Epithelial cell of prostate (primary cell): ENCODE measurements at places on chromosomes 5 and 9.
A peak's percentile ranks its signal among the peaks of the same experiment; 100 is the strongest.

DNA sequence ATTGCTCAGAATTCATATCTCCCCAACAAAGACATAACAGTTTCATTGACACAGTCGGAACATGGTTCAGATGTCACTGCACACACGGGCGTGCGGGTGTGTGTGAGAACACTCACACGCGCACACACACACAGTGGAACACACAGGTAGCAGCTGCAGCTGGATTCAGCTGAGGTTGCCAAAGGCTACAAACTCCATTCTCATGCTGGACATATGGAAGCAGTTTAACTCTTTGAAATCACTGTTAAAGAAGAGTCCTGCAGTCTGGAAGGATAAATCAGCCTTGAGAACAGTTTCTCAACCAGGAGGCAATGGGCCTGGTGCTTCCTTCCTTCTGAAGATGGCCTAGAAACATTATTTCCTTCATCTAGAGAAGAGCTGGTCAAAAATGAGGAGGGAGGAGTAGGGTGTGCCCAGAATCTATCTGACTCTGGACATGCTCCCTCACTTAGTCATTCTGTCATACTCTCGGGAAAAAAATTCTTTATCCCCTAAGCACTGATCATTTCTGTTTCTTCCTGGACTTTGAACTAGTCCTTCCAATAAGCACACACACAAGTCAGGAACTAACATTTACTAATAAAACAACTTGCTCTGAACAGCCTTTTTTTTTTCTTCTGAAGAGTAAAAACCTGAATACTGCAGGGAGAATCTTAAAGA is 160.6 kb downstream of the ZDHHC21 start:
- DNase-seq, result no peak

GRCh38 chr9:117395151-117395650 is 19.7 kb downstream of the ASTN2 start:
- no peak for DNase-seq

DNA sequence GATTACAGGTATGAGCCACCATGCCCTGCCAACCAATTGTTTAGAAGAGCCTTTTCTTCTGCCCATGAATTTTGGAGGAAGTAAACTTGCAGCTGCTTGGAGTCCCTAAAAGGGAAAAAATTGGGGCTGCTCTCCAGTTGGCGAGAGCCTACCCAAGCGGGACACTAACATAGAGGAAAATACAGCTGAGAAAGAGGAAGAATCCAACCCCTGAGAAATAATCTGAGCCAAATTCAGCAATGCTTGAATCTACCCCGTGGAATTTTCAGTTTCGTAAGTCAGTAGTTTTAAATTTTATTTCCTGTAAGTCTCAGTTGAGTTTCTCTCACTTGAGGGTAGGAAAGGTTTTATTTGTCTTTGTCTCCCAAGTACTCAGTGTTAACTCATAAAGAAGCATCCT is 30.4 kb upstream of the UBTD2 start:
- DNase-seq, result no peak

- no peak for DNase-seq
Measured at GRCh38 chr9:33289936-33290246, 425 bp upstream of the NFX1 start.

- peak; percentile 24 for DNase-seq
Measured at GRCh38 chr5:16842896-16843295, 93.2 kb downstream of the MYO10 start.

DNA sequence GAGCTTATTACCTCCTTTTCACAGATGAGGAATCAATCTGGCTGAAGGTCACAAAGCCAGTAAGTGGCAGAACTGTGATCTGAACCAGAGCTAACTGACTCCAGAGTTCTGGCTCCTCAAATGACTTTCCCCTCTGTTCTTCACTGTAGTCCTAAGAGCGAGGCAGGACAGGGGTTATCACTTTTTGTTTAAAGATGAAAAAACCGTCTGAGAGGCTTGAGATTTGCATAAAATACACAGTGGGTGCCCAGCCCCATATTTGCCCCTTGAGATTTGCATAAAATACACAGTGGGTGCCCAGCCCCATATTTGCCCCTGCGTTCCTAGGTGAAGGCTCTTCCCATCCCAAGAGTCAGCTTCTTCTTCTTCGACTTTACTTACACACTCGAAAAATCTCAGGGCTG is 667 bp downstream of the FBXO10 start:
- no peak for DNase-seq

GRCh38 chr9:94881454-94881853 is 155.0 kb downstream of the AOPEP start:
- DNase-seq, result no peak

GRCh38 chr9:19119246-19119645 is 8.0 kb downstream of the PLIN2 start:
- DNase-seq, result no peak
